Tibial nerve (tissue), 4 donors: ENCODE measurements at places on chromosomes 4 and X.

DNA sequence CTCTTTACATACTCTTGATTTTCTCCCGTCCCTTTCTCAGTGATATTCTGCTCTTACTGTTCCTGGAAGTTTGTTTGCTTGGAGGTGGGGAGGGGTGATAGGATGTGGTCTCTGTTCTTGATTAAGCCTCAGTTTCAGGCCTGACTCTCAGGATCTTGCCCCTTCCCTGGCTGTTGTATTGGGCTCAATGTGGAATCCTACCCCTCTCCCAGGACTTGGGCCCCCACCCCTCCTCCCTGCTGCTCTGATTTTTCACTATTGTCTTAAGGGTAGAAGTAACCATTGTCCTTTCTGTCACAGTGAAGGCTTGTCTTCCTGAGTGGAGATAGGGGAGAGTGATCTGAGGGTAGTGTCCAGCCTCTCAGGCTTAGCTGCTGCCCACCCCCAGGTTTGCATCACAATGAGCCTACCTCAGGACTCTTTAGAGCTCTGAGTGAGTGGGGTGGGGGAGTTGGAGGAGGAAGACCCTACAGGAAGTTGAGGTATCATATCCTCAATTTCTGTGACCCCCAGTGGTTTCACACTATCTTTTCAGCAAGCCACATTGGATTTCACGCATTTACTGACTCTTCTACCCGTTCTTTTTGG, 16.5 kb downstream of the CDKL5 start:
- no peak for DNase-seq

- DNase-seq = no peak
Measured at GRCh38 chr4:91527056-91527455, 776.7 kb upstream of the GRID2 start.

GRCh38 chr4:183875251-183875825, 29.8 kb upstream of the STOX2 start:
- DNase-seq = no peak

DNA sequence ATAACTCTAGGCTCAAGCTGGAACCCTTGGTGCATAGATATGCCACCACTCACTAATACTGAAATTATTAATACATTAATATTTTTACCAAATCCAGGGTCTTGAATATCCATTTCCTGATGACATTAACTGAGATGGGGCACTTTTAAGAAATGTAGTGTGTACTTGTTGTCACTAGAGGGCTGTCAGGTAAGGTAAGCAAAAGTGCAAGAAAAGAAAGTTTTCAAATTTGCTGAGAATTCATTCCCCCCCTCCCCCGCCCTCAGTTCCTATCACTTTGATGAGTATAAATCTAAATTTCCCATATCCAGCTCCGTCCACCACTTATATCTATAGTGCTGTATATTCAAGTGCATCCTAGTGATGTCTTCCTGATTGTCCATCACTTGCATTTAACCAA, 20.5 kb upstream of the WDR44 start:
- DNase-seq = no peak

DNA sequence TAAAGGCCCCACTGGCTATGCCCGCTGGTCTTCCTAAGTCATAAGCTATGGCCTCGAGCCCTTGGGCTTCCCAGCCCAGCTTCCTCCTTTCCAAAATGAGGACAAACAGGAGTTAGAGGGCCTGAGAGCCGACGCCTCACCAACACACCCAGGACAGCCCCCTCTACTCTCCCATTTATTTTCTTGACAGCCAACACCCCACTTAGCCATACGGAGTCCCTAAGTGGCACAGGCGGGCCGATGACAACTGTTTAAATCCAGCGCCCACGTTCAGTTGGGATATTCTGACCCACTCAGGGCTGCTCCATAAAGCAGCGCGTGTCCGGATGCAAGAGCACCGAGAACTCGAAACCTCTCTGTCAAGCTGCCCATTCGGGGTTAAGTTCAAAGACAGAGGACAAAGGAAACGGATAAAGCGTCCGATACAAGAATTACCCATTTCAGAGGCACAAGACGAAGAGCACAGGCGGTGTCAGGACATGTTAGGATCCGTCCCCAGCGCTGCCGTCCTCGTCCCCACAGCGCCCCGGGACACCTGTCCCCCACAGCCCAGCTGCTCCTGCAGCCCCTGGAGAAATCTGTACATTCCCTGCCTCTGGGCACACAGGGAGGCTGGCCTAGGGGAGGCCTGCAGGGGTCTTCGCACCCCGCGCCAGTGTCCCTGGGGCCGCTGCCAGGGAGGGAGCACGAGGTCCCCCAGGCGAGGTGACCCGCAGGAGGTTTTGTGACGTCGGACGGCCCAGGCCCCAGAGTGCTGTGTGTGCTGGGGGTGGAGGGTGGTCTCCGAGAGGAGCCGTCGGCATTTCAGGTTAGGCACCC, 1.2 kb downstream of the PRKX start:
- no peak for DNase-seq

DNA sequence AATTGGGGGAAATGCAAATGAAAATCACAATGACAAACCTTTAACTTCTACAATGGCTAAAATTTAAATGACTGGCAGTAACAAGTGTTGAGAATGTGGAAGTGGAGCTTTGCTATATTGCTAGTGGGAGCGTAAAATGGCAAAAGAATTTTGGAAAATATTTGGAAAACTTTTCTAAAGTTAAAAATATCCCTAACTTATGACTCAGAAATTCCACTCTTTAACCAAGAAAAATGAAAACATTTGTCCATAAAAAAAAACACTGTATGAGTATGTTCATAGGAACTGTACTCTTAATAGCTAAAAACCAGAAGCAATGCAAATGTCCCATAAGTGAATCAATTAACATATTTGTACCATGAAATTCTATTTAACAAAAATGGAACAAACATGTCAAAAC, 3.6 kb downstream of the TBCK start:
- DNase-seq = no peak

GRCh38 chr4:86451560-86452330, 91.9 kb upstream of the MAPK10 start:
- DNase-seq = no peak

GRCh38 chr4:28225050-28225449, 1364.4 kb downstream of the STIM2 start:
- no peak for DNase-seq

- DNase-seq = no peak
Measured at GRCh38 chr4:98627531-98628257, 30.7 kb downstream of the TSPAN5 start.

DNA sequence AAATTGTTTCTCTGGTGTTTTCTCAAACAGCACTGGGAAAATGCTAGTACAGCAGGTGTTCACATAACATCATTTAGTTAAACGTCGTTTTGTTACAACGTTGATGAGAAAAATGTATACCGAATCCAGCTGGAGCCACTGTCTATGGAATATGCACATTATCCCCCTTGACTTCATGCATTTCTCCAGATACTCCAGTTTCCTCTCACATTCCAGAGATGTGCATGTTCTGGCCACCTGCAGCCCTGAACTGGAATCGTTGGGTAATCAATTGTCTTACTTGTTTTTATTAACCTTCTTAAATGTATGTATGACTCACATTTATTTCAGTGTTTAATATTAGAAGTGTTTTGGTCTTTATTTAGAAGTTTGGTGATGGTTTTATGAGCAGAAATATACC, 18.4 kb upstream of the ODAM start:
- DNase-seq = no peak

DNA sequence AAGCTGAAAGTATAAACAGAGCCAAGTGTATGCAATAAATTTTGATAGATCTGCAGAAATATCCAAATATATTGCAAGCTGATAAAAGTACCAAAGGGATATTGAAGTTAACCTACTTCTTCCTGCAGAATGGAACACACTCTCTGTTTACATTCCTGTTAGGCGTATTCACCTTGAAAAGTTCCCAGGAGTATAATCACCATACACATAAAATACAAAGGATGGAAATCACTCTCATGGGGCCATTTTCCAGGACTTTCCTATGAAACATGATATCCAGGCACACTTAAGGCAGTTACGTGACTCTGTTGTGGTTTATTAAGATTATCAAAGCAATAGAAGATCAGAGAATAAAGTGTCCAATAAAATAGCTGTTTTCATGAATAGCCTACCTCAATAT, 1142.3 kb downstream of the NLGN4X start:
- no peak for DNase-seq

DNA sequence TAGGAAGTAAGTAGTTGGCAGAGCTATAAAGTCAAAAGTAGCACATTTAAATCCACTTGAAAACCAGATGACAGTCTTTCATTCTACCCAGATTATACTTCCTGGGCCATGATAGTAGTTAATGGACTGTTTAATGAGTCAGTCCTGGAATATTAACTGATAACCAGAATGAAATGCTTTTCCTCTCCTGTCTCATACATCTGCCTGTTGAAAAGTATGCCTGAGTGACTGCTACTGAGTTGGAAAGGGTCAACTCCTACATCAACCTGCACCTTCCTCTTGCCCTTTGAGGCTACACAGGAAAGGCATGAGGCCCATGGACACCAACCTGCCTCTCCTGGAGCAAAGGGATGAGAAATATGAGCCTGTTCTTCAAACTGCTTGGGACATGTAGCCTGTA, 36.0 kb upstream of the COX7B2 start:
- DNase-seq = no peak

DNA sequence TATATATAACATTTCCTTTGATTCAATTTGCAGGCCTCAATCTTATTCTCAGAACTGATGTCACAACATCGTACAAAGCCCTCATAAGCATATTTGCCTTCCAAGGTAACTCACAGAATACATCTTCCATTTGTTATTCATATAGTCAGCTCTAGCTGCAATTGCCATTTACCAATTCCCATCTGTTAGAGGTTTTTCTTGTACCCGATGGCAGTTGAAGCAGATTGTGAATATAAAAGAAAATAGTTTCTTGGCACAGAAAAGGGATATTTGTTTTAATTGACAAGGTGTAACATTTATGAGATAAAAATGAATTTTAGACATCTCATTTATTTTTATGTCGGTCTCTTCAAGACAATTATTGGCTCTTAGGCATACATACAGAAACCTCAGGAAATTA, 311.3 kb downstream of the TRIML1 start:
- no peak for DNase-seq

DNA sequence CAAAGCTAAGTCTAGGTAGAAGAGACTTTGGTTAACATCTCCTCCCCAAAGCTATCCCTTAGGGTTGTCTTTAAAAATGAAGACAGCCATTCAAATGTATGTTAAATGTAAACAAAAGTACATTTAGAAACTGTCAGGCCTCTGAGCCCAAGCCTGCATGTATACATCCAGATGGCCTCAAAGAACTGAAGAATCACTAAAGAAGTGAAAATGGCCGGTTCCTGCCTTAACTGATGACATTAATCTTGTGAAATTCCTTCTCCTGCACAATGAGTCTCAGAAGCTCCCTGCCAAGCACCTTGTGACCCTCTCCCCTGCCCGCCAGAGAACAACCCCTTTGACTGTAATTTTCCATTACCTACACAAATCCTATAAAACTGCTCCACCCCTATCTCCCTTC, 377.9 kb downstream of the FAM133A start:
- DNase-seq = no peak

GRCh38 chr4:138609943-138610350, 367.8 kb upstream of the SLC7A11 start:
- DNase-seq = no peak

DNA sequence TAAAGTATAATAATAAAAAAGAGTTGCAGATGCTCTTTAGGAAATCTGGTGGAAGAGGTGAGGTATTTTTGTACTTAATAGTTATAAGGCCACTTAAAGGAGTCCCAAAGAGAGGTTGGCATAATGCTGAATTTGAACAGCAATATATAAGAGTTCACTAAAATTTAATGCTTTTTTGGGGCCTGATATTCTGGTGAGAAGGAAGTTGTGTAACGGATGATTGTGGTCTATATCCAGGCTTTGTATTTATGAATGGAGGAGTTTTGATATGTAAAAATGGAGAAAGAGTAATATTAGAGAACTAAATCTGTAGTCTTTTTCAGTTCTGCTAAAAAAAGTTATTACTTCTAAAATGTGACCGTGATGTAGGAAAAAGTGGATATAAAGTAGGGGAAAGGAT, 20.4 kb downstream of the BMP2K start:
- no peak for DNase-seq

DNA sequence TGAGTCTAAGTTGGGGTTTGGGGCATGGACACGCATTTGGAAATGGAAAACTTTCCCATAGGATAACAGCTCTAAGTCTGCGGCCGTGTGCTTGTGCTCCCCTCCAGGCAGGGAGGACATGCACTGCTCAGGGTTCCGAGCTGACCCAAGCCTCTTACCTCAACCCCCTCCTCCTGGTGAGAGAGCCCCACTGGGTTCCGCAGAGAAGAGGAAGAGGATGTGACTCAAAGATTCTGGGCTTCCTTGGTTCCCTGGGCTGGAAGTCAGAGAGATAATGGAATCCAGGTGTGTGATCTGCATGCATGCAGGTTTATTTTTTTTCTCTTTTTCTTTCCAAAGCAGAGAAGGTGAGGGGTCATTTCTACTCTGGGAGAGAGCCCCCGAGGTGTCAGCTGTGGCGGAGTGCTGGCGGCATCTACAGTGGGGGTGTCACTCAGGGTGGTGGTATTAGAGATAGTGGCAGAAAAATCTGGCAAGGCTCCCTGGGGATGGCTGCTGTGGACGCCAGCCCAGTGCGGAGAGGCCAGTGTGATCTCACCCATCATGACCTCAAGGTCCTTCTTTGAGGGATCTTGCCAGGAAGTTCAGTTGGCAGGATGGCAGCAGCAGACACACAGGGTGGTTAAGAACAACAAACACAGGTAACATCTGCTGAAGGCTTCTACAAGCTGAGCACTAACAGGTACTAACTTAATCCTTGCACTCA, 168.7 kb upstream of the HAND2 start:
- no peak for DNase-seq

DNA sequence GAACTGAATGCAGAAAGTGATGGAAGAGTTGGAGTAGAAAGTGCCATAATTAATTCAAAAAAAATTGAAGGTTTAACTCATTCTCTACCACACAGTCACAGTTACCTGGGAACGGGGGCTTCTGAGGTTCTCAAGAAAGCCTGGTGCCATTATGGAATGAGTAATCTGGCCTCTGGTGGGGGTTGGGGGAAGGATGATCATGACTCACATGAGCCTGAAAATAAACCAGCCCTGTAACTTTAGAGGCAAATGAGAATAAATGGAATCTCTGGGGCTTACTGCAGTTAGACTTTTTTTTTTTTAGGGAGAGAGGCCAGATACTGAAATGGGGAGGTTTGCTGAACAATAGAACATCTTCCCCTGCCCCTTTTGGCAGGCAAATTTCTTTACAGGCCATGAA, 55.3 kb downstream of the SOD3 start:
- peak; percentile 44 for DNase-seq
